ENCODE measurements at places on chromosomes 5 and 9.
A peak's percentile ranks its signal among the peaks of the same experiment; 100 is the strongest.

GRCh38 chr5:170315154-170315553, 17.6 kb upstream of the LCP2 start:
- DNase-seq = no peak

DNA sequence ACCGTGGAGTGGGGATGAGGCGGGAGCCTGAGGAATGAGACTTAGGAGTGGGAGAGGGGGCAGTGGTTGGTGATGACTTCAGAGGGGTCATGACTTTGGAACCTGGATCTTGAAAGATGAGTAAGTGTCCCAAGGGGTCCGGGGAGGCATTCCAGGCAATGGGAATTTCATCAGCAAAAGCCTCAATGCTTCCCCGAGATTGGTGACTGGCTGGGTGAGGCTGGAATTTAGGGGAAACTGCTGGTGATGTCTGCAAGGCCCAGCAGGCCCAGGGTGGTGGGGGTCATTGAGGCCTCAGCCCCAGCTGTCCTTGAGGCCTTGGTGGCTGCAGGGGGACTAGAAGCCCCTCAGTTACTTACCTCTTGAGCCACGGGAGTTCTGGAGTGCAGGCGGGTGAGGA, 7.5 kb downstream of the NDST1 start:
- no peak for DNase-seq

DNA sequence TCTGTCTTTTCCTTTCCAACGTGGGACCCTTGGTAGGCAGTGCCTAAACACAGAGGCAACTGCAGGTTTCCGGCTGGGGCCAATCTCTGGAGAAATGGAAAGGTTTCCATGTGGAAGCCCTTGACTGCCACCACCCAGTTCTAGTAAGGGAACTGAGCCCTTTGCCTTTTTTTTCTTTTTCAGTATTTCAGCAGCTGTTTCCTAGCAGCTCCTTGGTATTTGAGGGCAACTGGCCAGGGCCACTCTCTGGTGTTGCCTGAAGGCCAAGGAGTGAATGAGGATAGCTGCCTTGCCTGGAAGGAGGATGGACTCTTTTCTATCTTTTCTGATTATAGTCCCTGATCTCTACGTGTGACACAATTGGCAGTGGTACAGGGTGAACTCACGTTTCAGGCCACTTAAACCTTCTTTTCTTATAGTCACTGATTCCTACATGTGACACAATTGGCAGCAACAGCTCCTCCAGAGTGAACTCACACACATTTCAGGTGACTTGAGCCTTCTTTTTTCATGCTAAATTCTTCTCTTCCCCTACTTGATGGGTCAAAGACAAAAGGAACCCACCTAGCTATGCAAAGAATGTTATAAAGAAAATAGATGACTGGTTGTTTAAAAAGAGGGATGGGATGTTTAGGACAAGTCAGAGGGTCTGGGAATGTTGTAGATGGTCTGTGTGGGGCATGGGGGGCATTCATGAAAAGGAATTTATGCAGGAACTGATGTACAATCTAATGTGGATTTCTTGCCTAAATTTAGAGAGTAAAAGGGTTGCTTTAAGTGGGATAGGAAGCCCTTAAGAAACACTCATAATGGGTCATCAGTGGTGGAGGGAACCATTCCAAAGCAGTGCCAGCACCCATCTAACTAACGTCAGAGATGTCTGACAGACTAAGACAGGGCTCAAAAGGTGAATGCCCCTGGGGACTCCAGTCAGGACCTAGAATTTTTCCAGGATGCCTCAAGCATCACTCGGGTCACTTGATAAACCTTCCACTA, 190.1 kb downstream of the TMEM232 start:
- no peak for DNase-seq

- DNase-seq = no peak
Observed at GRCh38 chr5:3811116-3811515, 215.5 kb downstream of the IRX1 start.

- no peak for DNase-seq
Observed at GRCh38 chr5:151253605-151253950, 593 bp downstream of the GM2A start.

- no peak for DNase-seq
Observed at GRCh38 chr5:10505517-10506095, 58.3 kb upstream of the ANKRD33B start.

DNA sequence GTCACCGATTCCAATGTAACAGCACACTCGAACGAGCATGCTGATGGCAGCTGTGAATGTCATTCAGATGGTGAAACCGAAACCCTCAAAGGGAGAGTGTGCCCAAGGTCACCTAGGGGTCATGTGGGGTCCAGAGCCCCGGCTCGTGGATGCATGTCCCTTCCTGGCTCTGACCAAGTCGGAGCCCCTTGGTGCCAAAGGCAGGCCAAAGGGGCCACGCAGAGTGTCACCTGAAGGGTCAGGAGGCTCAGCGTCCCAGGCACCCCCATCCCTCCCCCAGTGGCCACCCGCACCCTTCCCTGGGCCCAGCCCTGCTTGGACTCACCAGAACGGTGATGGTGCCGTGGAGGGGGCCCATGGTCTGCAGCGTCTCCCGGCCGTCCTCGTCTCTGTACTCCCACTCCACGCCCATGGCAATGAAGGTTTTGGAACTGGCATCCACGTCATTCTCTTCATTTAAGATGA, 69.5 kb downstream of the ZNF354C start:
- DNase-seq = no peak

DNA sequence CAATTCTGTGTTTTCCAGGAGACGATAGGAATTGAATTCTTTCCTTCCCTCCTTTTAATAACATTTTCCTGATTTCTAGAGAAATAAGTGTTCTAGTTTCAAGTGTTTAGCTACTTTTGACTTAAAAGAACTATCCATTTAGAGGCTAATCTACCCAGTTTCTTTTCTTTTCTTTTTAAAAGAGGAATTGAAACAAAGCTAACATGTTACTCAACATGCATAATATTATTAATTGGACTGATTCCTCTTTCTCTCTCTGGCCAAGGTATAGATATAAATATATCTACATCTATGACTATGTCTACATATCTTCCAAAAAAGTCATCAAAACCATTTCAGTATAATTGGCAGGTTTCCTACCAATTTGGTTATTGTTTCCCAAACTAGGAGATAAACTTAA, 309.8 kb downstream of the TRPM3 start:
- DNase-seq = no peak

DNA sequence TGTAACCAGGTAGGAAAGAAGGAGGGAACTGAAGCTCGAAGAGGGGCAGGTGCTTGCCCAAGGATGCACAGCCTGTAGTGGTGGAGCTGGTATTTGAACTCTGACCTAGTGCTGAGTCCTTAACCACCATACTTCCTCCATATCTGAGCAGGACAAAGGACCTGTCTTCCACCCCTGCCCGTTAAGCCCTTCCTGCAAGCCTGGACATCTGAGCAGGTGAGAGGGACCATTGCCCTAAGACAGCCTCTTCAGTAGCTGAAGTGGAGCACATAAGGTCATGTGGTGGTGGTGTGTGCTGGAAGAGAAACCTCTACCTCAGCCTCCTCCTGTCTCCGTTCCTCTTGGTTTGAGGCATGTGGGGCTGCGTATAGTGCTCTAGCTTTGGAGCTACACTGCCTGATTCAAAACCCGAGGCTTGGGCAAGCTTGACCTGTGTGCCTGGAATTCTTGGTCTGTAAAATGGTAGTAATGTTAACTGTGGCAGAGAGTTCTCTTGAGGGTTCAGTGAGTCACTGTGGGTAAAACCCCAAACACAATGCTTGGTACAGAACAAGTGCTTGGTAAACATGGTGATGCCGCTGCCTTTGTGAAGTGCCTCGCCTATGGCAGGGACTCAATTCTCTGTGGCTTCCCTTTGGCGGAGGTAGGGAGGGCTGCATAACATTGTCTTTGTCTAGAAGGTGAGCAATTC, 7.4 kb downstream of the GALNT10 start:
- DNase-seq = peak; percentile 45

DNA sequence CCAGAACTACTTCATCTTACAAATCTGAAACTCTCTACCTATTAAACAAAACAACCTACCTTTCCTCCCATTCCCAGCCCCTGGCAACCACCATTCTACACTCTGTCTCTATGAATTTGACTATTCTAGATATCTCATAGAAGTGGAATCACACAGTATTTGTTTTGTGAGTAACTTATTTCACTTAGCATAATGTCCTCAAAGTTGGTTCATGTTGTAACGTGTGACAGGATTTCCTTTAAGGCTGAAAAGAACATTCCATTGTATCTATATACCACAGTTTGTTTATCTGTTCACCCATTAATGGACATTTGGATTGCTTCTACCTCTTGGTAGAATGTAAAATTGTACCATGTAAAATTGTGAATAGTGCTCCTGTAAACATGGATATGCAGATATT, 70.1 kb upstream of the NXNL2 start:
- DNase-seq = no peak

- no peak for DNase-seq
Observed at GRCh38 chr5:5756762-5757161, 334.3 kb downstream of the ICE1 start.

DNA sequence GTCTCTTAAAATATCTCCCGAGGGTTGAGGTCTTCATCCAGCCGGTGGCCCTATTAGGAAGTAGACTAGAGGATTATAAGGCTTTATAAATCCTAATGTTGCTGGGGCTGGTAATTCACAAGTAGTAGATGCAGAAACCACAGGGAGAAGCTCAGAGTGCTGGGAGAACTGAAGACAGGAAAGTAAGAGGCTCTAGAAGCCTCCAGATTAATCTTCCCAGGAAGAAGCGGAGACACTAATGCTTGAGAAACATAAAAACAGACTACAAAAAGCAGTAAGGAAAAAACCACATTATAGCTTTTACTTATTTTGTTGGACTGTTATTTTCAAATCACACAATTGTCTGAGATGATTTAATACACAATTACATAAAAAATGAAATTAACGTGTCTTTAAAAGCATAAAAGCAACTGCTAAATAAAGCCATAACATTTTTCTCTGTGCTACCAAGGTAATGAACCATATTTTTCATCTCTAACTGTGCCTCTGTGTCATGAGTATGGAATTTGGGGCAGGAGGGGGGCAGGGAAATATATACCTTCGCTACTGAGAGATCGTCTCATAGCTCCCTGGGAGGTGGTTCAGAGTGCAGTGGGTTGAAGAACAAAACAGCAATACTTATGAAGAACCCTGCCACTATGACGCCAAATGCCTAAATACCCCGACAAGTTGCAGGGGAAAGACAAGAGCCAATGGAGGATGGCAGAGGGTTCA, 806.2 kb upstream of the WWC1 start:
- DNase-seq = no peak

- DNase-seq = no peak
Observed at GRCh38 chr5:39443911-39444310, 19.1 kb upstream of the DAB2 start.

DNA sequence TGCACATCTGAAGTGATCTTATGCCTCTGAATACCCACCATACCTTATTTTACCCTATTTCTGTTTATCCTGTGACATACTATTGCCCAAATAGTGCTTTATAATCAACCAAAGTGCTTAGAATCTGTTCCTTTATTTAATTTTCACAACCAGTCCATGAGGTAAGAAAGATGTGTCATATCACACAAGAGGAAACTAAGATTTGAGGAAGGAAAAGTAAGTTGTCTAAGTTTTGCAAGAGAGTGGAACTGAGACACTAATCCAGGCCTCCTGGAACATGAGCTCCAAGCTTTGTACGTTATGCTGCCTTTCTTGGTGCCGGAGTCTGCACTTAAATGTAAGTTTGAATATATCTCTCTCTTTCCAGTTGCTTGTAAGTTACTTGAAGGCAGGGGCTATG, 17.2 kb downstream of the KDM3B start:
- no peak for DNase-seq

GRCh38 chr9:80382211-80382891, 810.6 kb downstream of the TLE4 start:
- no peak for DNase-seq

GRCh38 chr5:41812156-41812555, 58.1 kb downstream of the OXCT1 start:
- no peak for DNase-seq

DNA sequence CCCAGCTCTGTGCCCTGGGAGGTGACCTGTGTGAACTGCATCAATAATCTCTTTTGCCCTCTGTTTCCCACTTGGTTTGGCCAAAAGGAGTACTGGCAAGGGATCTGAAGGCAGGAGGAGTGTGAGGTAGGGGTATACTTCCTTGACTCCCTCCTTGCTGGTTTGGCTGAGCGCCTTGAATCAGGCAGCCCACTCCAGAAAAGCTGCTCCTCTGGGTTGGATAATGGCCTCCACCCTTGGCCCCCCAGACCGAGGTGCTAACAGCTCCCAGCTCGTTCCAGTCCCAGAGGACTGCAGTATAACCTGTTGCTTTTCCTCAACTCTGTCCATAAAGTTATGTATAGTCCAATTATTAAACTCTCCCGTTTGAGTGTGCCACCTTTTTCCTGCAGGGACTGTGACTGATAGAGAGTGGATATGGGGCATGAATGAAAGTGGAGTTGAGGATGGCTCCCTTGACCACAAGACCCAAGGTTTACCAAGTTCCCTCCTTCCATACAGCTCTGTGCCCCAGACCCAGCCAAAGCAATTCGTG, 88.2 kb upstream of the HAND1 start:
- DNase-seq = no peak

GRCh38 chr9:137984005-137984404, 106.4 kb downstream of the CACNA1B start:
- DNase-seq = no peak

DNA sequence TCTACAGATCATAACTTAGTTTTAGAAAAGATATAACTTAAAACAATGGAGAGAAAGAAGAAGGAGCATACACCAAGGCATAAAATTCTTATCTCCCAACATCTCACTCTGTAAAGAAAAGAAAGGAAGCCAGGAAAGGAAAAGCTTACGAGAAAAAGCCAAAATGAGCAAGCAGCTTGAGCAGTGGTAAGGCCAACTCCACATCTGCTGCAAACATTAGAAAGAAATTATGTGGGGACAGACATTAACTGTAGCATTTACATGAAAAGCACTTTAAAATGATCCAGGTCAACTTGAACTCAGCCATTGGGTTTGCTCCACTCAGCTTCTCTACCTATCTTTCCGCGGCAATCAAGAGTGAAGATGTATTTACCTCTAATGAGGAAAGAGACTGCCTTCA, 176.9 kb downstream of the BNC2 start:
- DNase-seq = no peak

GRCh38 chr9:130446101-130446861, 1.5 kb downstream of the ASS1 start:
- no peak for DNase-seq

DNA sequence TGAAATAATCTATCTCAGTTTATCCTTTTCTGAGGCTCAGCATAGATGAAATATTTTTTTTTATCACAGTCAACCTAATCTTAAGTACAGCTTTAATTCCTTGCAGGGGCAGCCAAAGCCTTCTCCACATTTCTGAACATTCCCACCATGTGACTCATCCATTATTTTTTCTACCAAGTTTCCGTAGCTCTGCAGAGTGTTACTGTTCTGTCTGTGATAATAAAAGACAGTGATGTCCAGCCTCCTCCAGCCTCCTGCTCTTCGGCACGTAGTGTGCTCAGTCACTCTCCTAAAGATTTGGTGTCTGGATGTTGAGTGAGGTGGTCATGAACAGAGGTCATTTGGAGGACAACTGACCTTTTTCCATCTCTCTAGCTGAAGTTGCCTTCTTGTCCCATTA, 338.1 kb upstream of the ADAMTS16 start:
- DNase-seq = no peak

All from activated naive CD4-positive, alpha-beta T cell (primary cell).